ENCODE measurements at places on chromosomes 11 and 22.

- no peak for DNase-seq
Observed at GRCh38 chr11:105468154-105468553, 141.7 kb upstream of the GRIA4 start.

GRCh38 chr11:1707751-1708150, 10.8 kb downstream of the KRTAP5-6 start:
- DNase-seq = no peak

DNA sequence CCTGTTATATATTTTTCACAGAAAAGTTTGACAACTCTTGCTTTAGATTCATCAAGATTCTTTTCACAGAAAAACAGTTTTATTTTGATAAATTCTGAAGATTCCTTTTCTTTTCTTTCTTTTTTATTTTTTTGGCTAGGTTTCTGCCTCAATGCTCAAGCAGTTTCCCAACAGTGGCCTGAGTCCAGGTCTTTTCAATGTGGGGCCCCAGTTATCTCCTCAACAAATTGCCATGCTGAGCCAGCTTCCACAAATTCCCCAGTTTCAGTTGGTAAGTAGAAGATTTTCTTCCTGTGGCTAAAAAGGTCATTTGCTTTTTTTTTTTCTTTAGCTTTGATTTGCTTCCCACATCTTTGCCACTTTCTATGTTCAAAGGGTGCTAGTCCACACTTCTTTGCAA, 46.0 kb upstream of the ADSL start:
- no peak for DNase-seq

GRCh38 chr11:116888884-116889549, 51.6 kb upstream of the APOA1 start:
- DNase-seq = no peak

GRCh38 chr11:72971192-72971967, 157.2 kb downstream of the ATG16L2 start:
- no peak for DNase-seq

GRCh38 chr11:62922189-62922589, 1.0 kb upstream of the CHRM1 start:
- no peak for DNase-seq

DNA sequence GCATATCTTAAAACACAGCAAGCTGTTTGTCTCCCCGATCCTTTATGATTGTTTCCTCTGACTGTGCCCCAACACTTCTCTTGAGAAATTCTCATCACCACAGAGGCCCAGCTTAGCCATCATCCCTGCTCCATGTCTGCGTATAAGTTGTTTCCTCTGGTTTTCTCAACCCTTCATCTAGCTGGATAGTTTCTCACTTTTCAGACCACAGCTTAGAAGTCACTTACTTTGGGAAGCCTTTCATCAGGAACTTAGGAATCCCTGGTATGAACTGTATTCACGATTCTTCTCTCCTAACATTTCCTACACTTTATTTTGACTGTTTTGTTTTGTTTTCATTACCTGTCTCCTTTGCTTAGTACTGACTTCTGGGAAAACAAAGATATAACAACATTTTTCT, 295.2 kb downstream of the GUCY1A2 start:
- DNase-seq = no peak

Data from NAMALWA (cell line).